Stimulated activated CD4-positive, alpha-beta T cell treated with anti-CD3 and anti-CD28 coated beads, Interleukin-1b, Interleukin-23, amount 100 ng/mL, for 48 hours (primary cell): ENCODE measurements at places on chromosomes 7 and 10.

- DNase-seq = peak; percentile 7
These were observed 7.7 kb upstream of the OPN1SW start for GRCh38 chr7:128783143-128783861.

- no peak for DNase-seq
These were observed 89.4 kb upstream of the TMEM26 start for GRCh38 chr10:61542596-61542995.

GRCh38 chr10:112721080-112721698 is 228.9 kb upstream of the TCF7L2 start:
- no peak for DNase-seq

- DNase-seq = no peak
These were observed 33.0 kb upstream of the MICU1 start for GRCh38 chr10:72658696-72659400.

DNA sequence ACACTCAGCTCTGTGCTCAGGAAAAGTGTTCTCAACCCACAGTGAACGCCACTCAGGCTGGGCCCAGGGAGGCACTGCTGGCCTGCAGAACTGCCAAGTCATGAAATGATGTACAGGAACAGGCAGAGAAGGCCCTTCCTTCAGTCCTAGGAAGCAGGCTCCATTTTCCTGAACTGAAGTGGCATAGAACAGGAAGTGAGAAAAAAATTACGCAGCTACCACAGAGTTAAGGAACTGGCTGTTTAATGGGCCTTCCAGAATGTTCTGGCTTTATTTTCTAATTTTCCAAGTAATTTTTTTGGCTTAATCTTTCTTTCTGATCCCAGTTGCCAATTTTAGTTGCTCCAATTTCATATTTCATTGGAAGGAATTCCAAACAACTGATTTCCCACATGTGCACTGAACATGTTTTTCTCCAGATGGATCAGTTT is 39.3 kb downstream of the LRRC18 start:
- DNase-seq = no peak

- no peak for DNase-seq
These were observed 23.2 kb downstream of the RAPGEF5 start for GRCh38 chr7:22333680-22334141.

DNA sequence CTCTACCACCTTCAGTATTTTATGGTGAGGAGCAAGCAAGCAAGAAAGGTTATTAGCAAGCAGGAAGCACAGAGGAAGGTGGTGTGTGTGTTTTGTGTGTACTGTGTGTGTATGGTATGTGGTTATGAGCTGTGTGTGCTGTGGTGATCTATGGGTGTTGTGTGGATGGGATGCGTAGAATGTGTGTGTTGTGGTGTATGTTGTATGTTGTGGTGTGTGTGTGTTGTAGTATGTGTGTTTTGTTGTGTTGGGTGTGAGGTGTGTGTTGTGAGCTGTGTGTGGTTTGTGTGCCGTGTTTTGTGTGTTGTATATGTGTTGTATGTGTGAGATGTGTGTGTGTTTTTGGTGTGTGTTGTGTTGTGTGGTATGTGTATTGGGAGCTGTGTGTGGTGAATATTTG is 16.8 kb upstream of the IGFBP3 start:
- DNase-seq = no peak

DNA sequence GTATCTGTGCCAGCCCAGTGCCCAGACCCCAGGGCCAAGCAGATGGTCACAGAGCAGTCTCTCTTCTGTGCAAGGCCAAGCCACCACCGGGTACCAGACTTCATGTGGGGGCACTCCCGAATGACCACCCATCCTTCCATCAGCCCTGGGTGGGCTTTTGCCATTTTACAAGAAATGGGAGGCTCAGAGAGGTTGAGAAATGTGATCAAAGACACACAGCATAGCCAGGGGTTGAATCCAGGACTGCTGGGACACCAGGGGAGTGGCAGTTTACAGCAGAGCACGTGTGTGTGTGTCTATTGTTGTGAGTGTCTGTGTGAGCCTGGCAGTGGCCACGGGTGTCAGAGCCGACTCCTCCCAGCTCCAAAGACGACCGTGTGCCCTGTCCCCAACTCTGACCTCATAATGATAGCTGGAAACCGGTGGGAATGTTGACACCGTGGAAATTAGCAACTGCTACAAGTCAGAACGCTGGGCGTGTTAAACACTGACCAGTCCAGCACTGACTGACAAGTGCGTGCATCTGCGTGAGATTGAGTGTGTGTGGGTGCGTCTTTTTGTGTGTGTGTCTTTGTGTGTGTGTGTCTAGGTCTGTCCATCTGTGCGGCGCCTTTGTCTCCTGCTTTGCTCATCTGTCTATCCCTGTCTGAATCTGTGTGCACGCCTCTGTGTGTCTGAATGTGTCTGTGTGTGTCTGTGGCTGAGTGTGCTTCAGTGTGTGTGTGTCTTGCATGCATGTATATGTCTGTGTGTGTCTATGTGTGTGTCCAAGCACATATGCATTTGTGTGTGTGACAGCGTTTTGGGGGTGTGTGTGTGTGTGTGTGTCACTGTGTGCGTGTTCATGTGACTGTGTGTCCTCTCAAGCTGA is 17.2 kb upstream of the SLC29A4 start:
- no peak for DNase-seq

GRCh38 chr7:55296070-55296469 is 69.1 kb upstream of the LANCL2 start:
- no peak for DNase-seq

GRCh38 chr7:80968606-80969005 is 49.8 kb upstream of the SEMA3C start:
- DNase-seq = no peak

DNA sequence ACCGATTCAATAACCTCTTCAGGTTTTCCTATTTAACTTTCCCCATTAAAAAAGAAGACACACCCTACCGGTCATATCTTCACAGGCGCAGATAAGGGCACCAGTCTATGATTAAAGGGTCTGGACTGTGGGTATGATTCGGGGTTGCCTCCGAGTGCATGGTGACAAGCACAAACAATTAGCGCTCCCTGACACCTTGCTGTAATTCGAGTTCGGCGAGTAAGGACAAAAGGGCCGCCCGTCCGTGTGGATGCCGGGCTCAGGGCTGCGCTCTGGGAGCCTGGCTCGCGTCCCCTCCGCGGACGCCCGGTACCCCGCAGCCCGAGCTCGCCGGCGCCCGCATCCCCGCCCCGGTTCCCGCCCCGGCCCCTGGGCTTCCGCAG is 111.9 kb upstream of the RHEB start:
- DNase-seq = peak; percentile 12

GRCh38 chr7:157906583-157906982 is 569.8 kb downstream of the DNAJB6 start:
- no peak for DNase-seq

GRCh38 chr7:3943779-3944520 is 642.9 kb downstream of the SDK1 start:
- no peak for DNase-seq

DNA sequence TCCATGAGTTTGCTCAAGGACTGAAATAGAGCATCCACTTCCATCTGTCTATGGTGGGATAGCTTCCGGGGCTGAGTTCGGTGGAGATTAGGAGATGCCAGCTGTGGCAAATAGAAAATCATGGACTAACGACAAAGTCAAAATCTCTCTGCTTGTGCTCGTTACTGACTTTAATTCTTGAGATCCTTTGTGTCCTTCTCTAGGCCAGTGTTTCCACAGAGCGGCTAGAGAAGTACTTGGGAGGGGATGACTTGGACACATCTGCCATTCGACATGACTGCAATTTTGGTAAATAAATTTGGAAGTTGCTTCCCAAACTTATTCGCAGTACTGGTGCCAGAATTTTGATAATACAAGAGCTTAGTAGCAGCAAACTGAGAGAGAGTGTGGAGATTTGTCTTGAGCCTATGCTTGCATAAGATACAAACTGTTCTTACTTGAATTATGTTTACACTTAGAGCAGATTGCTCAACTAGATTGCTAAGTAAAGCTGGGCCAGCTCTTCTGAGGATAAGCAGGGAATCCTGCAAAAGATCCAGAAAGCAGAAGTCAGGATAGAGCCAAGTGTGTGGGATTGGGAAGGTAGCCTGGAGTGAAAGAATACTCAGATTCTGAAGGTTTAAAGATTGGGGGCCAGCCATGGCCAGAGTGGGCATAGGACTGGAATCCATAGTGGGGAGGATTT is 27.6 kb downstream of the ABCC2 start:
- DNase-seq = no peak

DNA sequence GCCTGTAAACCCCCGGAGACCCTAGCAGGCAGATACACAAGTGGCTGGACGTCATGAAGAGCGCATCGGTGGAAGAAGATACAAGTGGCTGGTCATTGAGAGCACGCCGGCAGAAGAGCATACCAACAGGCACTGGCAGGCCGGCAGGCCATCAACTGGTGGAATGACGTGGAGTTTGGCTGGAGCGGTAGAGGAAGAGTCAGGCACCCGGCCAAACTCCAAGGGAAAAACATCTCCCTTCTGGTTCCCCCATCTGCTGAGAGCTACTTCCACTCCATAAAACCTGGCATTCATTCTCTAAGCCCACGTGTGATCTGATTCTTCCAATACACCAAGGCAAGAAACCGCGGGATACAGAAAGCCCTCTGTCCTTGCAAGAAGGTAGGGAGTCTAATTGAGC is 113.4 kb upstream of the NPSR1 start:
- no peak for DNase-seq

- no peak for DNase-seq
These were observed 36.0 kb upstream of the PAX2 start for GRCh38 chr10:100709146-100710082.

- DNase-seq = no peak
These were observed 7.3 kb downstream of the PDK4 start for GRCh38 chr7:95589031-95589430.

GRCh38 chr7:48180981-48181380 is 9.7 kb downstream of the ABCA13 start:
- DNase-seq = no peak

DNA sequence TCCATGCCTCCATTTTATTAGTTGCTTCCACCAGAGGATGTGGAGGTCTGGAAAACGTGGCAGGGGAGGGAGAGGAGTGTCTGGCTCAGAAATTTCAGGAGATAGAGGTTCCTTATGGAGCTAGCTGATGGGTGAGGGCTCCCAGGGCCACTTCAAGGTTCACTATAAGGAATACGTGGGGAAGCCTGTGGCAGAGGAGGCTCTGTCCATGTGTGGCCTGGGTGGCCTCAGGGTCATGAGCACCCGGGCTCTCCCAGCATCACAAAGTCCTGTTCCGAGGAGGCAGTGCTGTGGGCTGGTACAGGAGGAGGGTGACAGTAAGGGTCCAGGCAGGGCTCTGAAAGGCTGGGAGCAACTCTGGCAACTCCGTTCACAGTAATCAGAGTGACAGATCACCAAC is 24.6 kb downstream of the ARHGAP22 start:
- DNase-seq = no peak

DNA sequence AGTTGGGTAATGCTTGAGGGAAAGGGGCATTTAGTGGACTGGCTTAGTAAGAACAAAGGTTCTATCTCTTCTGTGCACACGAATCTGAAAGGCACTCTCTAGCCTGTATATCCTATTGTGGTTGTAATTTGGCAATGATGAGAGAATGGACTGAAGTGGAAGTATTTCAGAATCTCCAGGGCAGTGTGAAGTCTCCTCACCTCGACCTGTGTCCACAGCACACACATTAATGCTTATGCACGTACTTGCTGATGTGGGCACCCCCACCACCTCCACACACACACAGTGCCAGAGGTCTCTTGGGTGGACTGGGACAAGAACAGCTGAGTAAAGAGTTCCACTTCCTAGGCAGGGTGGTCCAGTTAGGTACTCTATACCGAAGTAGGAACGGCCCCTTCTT is 6.9 kb downstream of the SMC3 start:
- DNase-seq = no peak

DNA sequence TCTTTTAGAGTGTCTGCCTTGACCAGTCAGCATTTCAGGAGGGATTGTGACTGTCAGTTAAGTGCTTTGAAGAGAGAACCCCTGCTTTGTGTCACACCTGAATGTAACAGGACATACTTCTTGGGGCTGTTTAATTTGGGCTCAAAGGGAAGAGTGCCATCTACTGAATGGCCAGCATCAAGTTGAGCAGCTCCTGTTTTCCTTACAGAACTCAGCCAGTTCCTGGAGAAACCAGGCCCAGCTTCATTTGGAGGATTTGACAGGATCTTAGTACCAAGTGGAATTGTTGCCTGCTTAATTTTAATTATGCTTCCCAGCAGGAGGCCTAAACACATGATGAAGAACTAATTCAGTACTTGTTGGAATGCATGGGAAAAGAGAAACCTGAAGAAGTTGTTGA is 8.3 kb downstream of the ADD3 start:
- DNase-seq = no peak

- DNase-seq = no peak
These were observed 72.4 kb upstream of the KDM7A start for GRCh38 chr7:140249036-140249806.

- no peak for DNase-seq
These were observed 5.4 kb downstream of the ABLIM1 start for GRCh38 chr10:114652402-114653368.

DNA sequence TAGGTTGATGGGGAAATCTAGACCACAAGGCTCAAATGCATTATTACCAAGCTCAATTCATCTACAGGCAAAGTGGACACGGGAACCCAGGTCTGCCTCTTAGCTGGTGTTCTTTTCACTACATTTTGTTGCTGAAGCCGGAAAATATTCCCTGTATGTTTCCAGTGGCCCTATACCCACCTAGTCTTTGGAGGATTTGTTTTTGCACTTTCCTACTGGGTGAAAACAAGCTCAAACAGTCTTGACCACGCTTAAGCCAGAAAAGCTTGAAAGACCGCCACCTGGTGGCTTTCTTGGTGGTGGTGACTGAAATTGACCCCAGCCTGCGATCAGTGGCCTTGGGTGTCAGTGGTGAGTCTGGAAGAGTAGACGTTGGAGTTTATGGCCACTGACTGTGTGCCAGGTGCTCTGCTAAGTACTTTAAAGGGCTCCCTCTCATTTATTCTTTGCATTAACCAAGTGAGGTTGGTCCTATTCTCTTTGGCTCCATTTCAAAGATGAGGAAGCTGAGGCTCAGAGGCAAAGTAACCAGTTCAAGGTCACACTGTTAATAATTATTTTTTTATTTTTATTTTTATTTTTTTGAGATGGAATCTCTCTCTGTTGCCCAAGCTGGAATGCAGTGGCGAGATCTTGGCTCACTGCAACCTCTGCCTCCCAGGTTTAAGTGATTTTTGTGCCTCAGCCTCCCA is 11.1 kb upstream of the CRTAC1 start:
- peak; percentile 17 for DNase-seq

- DNase-seq = no peak
These were observed 15.0 kb upstream of the WDR86 start for GRCh38 chr7:151424799-151425198.

- DNase-seq = no peak
These were observed 30.6 kb downstream of the JMJD1C start for GRCh38 chr10:63434866-63435854.

DNA sequence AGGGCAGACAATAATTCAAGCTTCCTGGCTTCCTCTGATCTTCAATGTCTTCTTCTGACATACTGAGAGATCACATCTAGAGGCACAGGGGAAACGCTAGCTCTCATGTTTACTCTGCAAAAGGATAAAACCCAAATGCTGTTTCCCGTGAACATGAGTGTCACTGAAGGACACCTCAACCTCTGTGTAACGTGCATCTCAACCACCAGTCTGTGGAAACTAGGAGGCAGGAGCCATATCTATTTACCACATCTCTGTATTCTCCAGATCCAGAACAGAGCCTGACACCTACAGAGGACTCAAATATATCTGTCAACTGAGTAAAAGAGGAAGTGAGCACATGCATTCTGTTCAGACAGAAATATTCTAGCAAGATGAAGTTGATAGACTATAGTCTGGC is 140.3 kb upstream of the TARP start:
- no peak for DNase-seq
